Upper lobe of left lung (tissue), 6 donors: ENCODE measurements at places on chromosomes 1 and 21. TPM values are rescaled to one million over a fixed set of nuclear protein-coding genes. Genes with fewer than 3 reads are reported as not detected.

Gene NPL
- total RNA-seq = 33.6 TPM

Gene CR1
- total RNA-seq = 19.3 TPM

Gene SERTAD4
- total RNA-seq = 2.2 TPM

Gene ASPM
- 2.3 TPM for total RNA-seq

Gene GSTM2
- 263 TPM for total RNA-seq

Gene CENPF
- 5.9 TPM for total RNA-seq

Gene AK4
- 0.44 TPM for total RNA-seq

- no peak for DNase-seq
Measured at GRCh38 chr21:46455575-46456385, 2.9 kb upstream of the DIP2A start.

- no peak for DNase-seq
Measured at GRCh38 chr1:23566304-23566703, 7.0 kb upstream of the ID3 start.

GRCh38 chr21:26120828-26121227, 49.7 kb downstream of the APP start:
- no peak for DNase-seq

GRCh38 chr1:236041631-236042618, 23.0 kb downstream of the NID1 start:
- DNase-seq = no peak

GRCh38 chr1:78649628-78650027, at the start of gene IFI44:
TSS of gene IFI44 (plus strand) at chr1:78649831. CDS start at chr1:78650196, 365 bp downstream.
- DNase-seq = peak; percentile 89

DNA sequence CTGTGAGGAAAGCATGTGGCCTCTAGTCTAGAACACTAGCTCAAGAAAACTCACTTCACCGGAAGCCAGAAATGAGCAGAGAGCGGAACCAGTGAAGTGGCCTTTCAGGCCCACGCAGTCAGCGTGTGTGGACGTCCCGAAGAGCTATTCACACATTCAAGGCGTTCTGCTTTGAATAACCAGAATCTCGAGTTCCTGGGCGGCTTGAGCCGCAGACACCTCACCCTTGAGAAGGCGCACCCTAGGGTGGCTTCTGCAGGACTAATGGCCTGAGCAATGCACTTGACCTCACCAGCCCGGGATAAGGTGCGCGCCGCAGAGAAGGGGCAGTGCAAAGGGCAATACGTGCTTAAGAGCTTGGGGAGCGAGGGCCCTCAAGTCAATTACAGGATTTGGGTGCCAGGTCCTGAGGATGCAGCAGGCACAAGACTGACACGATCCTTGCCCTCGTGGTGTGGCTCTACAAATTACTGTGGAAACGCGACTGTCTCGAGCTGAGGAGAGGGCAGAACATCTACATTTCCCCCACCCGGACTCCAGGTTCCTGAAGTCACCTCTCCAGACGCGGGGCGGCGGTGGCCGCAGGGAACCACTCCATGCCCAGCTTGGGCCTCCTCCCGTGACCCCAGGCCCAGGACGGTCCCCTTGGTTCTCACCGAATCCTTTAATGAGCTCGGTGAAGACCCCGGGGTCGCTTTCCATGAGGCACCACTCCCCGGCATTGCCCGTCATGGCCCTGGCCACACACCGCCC, 455 bp downstream of the UCHL5 start:
- peak; percentile 75 for DNase-seq

DNA sequence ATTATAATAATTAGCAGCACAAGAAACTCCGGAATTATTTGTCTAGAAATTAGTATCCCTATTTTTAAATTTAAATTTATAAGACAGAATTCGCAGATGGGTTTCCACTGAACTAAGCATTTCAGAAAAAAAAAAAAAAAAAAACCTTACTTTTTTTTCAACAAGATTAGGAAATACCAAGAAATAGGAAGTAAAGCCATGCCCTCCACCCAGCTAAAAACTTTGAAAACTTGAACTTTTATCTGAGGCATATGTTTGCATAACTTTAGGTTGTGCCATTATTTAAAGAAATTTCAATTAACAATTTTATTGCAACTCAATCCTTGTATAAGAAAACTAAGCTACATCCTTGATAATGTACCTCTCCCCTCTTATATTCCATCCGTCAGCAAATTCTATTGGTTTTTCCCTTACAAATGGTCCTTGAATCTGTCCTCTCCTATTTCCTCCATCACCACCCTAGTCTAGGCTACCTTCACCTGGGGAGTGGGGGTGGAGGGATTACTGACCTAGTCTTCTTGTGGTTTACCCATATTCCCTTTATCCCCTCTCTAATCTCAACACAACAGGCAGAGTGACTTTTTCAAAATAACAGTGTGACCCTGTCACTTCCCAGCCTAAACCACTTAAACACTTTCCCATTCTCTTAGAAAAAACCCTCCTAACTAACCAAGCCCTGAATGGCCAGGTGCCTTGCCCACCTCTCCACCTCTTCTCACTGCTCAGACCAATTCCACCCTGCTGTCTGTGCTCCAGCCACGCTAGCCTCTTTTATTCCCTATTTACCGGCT, 1.4 kb upstream of the EVI5 start:
- no peak for DNase-seq

DNA sequence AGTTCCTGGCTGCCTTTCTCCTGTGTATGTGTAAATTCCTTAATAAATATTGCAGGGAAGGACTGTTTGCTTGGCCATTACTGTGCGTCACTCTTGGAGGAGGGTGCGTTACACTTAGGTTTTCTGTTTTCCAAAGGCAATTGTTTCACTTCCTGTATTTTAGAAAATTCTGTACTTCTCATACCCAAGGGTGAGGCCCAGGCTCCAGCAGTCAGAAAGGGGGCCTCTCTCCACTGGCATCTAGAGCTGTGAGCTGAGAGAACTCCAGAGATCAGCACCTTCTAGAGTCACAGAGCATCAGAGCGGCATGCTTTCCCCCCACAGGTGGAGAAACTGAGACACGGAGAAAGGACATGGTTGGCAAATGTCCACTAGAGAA, 27.0 kb upstream of the ZFP69B start:
- no peak for DNase-seq

GRCh38 chr1:101532377-101532776, 295.6 kb downstream of the S1PR1 start:
- DNase-seq = no peak

DNA sequence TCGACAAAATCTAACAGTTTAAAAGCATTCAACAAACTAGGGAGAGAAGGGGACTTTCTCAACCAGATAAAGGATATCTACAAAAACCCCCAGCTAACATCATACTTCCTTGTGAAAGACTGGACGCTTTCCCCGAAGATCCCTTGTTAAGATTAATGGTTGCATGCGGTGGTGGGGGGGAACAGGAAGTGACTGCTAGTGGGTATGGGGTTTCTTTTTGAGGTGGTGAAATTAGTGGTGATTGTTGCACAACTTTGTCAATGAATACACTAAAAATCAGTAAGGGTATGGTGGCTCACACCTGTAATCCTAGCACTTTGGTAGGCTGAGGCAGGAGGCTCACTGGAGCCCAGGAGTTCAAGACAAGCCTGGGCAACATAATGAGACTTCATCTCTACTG, 26.9 kb upstream of the EYA3 start:
- DNase-seq = no peak

DNA sequence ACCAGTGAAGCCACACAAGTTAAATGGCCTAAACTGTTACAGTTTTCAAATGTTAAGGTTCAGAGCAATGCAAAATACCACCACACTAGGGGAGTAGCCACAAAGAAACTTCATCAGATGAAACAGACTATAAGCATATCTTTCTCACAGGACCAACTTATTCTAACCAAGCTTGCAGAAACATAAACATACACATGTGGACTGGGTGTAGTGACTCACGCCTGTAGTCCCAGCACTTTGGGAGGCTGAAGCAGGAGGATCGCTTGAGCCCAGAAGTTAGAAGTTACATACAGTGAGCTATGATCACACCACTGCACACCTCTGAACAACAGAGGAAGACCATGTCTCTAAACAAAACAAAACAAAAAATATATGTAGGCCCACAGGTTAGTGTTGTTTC, 17.3 kb downstream of the WDR47 start:
- DNase-seq = no peak

GRCh38 chr1:170510163-170510562, 21.8 kb upstream of the GORAB start:
- DNase-seq = no peak
